ENCODE measurements at places on chromosomes 5 and 9.

- no peak for DNase-seq
Observed at GRCh38 chr5:174320051-174320450, 274.5 kb downstream of the NSG2 start.

- peak; percentile 48 for DNase-seq
Observed at GRCh38 chr5:108681079-108681921, 66.4 kb upstream of the FER start.

DNA sequence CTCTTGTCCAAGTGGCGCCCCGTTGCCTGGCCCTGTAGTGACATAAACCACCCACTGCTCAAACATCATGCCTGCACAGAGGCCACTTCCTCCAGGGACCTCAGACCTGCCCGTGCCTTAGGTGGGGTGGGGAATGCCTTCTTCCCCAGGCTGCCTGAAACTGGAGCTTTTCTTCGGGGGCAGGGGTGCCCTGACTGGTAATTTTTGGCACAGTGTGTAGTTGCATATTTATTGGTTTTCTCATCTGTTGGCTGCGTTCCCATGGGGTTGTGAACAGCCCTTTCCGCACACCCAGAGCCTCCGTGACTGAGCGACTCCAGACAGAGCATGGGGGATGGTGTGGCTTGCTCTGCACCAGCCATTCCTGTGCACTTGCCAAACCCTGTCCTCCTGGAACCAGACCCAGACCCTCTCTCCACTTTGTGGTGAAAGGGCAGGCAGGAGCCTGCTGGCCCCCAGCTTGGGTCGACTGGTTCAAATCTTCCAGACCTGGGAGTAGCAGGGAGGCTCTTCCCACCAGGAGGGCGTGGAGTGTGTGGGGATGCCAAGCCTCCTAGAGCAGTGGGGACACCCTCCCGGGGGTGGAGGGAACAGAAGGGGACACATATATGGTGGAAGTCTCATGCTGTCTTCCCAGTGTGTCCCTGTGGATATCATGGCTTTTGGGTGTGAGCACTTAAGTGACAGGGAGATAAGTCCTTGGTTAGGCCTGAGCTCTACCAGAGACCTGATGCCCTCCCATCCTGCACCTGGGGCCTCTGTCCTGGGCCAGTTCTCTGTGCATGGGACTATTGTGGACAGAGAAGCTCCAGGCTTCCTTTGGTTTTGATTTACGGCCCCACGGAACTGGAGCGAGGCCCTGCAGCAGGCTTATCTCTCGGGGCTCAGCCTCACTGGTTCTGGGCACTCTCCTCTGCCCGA is 39.6 kb downstream of the WNK2 start:
- no peak for DNase-seq

- DNase-seq = peak; percentile 41
Observed at GRCh38 chr5:69300537-69301203, 31.9 kb downstream of the CCDC125 start.

GRCh38 chr9:27196383-27196782 is 87.4 kb downstream of the TEK start:
- DNase-seq = no peak

DNA sequence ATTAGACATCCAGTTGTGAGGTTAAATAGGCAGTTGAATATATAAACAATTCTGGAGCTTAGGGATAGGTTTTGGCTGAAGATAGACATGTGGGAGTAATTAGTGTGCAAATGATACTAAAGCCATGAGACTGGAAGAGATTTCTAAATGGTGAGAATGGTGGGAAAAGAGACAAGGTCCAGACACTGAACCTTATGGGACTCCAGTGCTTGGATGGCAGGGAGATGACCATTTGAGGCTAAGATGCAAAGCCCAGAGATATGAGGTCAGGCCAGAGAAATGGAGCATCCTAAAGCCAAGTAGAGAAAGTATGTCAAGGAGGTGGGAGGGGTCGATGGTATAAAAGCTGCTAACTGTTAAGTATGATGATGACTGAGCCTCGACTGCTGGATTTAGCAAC is 115.6 kb downstream of the SEMA5A start:
- no peak for DNase-seq

GRCh38 chr5:52709167-52709925 is 78.4 kb upstream of the ITGA1 start:
- no peak for DNase-seq

DNA sequence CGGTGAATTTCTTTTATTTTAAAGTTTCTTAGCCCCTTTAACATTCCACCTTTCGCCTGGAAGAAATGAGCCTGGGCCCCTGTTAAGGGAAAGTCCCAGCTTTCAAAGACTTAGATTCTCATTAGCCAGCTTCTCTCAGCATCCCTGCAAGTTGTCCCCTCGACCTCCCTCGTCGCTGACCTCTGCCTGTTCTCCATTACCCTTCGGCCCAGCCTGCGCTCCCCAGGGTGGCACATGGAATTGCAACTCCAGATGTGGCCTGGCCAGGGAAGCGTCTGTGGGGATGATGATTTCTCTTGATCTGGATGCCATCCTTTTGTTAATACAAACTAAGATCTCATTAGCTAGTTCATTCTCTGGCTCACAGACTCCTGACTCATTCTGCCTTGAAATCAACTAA is 43.4 kb upstream of the FANCC start:
- DNase-seq = no peak

DNA sequence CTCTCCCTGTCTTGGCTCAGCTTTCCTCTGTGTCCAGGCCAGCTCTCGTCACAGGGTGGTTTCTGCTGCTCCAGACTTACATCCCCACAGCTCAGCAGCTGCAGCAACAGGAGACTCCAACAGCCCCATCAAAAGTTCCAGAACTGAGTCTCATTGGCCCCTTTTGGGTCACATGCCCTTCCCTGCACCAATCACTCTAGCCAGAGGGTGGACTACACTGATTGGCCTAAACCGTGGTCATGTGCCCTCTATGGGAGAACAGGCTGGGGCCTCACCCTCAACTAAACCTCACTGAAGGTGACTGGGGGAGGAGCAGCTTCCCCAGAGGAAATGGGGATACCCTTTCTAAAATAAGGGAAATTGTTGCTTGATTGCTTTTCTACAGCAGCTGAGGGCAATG is 44.4 kb upstream of the CPLX2 start:
- no peak for DNase-seq

DNA sequence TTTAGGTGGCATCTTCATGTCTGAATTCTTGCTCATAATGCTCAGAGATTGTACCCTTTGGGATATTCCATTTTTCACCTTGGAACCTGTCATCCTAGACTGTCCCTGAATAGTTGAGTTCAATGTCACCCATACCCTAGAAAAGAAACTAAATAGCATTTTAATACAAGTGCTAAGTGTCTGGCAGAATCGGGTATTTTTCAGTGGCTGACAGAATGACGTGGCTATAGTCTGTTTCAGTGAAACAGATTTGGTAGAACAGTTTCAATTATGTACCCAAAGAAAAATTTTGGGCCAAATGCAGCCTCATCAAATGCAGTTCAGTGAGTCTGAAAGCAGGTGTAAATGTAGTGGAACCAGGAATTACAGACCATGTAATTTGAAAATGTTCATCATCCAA is 1041.2 kb downstream of the DTWD2 start:
- no peak for DNase-seq

- no peak for DNase-seq
Observed at GRCh38 chr5:38438757-38439156, 117.7 kb downstream of the LIFR start.

DNA sequence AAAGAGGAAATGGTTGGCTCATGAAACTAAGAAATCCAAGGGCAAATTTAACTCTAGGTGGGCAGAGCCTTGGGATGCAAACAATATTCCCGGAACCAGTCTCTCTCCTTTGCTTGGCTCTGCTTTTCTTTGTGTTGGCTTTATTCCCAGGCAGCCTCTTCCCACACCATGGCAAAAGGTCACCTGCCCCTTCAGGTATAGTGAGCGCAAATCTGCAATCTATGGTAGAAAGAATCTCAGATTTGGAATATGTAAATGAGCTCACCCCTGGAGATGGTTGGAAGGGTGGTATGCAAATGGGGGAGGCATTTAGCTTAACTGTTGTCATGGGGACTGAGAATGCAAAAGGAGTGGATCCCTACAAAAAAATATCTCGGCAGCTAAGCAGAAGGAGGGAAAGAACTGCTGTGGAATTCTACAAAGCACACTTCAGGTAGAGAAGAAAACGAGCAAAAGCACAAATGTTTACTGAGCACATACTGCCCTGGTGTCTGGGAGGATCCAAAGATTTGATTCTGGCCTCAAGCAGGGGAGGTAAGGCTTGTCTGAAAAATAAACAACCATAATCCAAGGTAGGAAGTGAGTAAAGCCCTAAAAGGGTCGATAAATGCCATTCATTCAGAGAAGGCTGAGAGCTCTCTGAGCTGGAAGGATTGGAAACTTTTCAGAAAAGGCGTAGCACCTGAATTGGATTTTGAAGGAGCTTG is 139.7 kb downstream of the TLE1 start:
- no peak for DNase-seq

GRCh38 chr9:78982849-78983248 is 588.9 kb upstream of the TLE4 start:
- no peak for DNase-seq

Data from right lung (tissue), 10 donors.